EH (cell line): ENCODE measurements at places on chromosomes 6 and 20.

DNA sequence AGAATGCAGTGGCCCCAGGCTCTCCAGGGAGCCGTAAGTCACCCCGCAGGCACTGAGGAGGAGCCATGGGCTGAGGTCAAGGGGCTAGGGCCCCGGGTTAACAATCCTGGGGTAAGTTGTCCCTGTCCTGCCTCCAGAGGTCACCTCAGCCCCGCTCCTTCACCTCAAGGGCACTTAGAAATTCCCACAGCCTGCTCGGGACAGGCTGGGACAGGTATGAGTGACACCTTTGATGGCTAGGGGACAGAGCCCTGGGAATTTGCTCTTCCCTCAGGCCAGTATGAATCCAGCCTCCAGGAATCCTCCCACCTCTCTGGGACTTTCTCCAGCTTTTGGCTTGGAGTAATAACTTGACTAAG is 3.5 kb upstream of the GRM4 start:
- no peak for DNase-seq

DNA sequence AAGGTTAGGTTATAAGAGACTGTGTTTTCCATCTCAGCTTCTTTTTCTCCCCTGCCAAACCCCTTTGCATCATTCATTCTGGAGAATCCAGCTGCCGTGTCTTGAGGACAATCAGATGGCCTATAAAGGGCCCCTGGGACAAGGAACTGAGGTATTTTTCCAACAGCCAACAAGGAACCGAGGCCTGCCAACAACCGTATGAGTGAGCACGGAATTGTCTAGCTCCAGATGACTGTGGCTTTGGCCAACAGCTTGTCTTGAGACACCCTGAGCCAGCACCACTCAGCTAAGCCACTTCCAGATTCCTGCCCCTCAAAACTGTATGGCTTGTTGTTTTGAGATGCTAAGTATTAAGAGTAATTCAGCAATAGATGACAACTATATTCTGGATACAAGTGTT is 433.7 kb upstream of the HSF2 start:
- DNase-seq = no peak

DNA sequence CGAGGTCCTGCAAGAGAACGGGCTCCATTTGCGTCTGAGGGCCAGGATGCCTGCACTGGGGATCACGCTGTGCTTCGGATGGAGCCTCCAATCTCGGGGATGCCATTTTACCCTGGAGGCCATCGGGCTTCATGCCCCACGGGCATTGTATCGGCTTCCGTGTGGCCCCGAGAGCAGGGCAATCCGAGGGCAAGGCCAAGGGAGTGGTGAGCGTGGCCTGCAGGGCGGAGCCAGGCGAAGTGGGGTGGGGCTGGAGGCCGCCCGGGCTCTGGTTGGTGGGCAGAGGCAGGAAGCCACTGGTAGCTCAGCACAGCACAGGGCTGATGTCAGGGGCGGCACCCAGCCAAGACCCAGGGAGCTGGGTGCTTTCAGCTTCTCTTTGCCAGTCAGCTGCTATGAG is 57.5 kb upstream of the BHLHE23 start:
- no peak for DNase-seq

DNA sequence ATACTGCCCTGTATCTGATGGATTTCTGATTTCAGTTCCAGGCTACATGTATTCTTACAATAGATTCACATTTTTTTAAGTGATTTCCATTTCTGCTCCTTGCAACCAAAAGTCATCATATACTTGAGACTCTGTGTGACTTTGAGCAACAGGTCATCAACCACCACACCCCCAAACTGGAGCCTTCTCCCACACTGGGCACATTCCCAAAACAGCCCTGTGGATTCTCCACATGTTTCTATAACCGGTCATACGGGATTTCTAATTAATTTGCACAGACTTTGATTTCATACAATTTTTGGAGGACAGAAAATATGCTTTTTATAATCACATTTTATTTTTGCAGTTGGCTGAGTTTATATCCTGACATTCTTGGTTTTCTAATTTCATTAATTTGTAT is 317.2 kb upstream of the ID4 start:
- no peak for DNase-seq

DNA sequence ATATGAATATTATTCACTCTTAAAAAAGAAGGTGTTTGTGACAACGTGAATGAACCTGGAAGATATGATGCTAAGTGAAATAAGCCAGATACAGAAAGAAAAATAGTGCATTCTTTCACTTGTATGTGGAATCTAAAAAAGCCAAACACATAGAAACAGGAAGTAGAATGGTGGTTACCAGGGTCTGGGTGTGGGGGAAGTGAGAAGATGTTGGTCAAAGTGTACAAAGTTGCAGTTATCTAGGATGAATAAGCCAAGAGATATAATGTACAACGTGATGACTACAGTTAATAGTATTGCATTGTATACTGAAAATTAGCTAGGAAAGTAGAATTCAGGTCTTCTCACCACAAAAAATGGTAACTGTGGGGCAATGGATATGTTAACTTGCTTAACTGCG is 151.1 kb upstream of the HCRTR2 start:
- DNase-seq = no peak

DNA sequence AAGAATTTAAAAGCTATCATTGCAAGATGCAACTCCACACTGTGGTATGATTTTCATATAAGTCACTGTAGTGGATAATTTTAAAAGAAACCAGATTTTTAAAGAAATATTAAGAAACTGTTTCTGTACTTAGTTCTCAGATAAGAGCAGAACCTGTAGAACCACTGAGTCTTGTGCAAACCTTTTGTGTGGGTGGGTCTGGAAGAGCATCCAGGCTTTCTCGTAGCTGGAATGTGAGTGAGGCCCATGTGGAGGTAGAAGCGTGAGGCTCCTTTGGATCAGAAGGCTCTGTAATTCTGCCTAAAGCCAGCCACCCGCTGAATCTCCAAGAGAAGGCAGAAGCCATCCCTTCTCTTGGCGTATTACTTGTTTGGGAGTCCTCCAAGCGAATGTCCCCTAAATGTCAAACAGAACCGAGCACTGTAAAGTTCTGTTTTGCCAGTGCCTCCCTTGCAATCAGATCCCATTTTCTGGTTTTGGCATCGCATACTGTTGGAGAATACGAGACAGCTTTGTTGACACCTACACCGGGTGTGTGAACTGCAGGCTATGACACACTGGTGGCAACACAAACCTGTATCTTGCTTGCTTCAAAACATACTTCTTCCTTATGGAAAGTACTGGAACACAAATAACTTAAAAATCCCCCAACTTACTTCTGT is 188.7 kb downstream of the FOXC1 start:
- DNase-seq = no peak

DNA sequence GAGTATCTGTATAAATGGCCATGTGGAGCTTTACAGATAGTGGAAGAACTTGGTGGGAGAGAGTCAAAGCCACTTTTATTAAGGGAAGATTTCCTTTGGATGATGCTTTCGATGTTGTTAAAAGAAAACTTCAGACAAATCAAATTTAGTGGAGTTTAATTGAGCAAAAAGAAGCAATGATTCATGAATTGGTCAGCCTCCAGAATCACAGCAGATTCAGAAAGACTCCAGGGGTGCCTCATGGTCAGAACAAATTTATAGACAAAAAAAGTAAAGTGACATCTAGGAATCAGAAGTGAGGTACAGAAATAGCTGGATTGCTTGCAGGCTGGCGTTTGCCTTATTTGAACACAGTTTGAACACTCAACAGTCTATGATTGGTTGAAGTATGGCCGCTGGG is 5.3 kb upstream of the CGA start:
- peak; percentile 75 for DNase-seq

DNA sequence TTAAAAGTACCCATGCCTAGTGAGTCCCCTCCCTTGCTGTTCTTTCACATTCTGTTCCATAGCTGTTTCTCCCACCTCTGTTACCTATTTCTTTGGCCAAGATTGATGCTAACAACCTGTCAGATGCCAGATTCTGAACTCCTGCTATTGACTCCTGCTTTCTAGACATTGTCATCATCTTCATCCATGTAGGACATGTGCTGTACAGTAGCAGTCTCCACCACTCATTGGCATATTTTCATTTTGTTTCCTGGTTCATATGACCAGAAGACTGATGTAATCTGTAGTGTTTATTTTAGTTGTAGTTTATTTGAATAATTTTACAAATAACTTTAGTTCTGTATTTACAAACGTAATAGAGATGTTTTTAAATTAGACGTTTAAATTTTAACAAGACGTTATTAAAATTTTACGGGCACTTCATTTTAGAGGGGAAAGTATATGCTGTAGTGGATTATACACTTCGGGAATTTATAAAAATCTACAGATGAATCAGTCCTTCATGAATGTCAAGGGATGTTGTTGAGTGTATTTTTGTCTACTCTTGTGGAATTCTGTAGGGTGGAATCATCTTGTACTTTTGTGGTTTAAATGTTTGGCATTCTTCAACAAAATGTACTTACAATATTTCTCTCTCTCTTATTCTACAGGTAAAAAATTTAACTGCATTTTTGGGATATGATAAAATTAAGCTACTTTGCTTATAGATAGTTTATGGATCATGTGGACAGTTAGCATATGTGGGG is 34.1 kb downstream of the TRMT11 start:
- peak; percentile 26 for DNase-seq

DNA sequence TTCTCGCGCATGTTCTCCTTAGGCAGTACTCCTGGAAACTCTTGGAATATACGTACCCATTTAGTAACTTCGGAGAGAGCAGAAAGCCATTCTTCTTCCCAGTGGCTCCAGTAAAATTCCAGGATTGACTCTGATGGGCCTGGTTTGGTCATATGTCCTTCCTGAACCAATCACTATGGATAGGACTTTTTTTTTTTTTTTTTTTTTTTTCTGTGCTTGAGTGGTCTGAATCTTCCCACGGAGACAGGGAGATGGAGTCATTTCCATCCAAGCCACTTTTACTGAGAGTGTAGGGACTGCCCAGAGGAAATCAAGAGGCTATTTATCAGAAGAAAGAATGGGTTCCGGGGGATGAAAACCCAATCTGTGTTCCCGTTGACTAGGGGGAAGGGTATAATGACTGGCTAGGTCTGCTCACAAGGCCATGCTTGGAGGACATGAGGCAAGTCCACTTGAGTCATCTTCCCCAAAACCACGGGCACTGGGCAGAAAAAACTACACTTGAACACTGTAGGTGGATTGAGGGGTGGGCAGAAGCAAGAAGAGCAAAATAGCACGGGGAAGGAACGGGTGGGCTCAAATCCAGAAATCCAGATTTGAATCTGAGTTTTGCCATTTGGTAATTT is 35.4 kb upstream of the MRPS18A start:
- DNase-seq = no peak

GRCh38 chr6:101454106-101454676 is 60.7 kb downstream of the GRIK2 start:
- DNase-seq = peak; percentile 28

DNA sequence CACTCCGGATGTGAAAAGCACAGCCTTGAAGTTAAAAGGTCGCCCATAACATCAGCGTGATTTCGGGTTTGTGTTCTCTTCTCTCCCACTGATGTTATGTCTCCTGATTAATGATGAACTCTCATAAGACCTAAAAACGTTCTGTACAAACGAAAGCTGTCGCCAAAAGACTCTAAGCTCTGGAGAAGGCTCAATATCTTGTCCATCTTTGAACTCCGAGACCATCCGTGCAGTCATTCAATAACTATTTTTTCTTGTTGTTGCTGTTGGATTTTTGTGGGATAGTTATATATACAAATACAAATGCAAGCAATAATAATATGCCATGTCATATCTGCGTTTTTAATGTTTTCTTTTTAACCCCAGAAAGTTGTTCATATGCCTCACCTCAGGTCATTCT is 291.8 kb upstream of the MARCKS start:
- peak; percentile 80 for DNase-seq

- DNase-seq = peak; percentile 44
These were observed 690 bp downstream of the GDAP1L1 start for GRCh38 chr20:44247586-44248409.

GRCh38 chr6:55812509-55812908 is 62.9 kb downstream of the BMP5 start:
- DNase-seq = no peak

- peak; percentile 9 for DNase-seq
These were observed 82.3 kb downstream of the PTPN1 start for GRCh38 chr20:50592282-50593004.

DNA sequence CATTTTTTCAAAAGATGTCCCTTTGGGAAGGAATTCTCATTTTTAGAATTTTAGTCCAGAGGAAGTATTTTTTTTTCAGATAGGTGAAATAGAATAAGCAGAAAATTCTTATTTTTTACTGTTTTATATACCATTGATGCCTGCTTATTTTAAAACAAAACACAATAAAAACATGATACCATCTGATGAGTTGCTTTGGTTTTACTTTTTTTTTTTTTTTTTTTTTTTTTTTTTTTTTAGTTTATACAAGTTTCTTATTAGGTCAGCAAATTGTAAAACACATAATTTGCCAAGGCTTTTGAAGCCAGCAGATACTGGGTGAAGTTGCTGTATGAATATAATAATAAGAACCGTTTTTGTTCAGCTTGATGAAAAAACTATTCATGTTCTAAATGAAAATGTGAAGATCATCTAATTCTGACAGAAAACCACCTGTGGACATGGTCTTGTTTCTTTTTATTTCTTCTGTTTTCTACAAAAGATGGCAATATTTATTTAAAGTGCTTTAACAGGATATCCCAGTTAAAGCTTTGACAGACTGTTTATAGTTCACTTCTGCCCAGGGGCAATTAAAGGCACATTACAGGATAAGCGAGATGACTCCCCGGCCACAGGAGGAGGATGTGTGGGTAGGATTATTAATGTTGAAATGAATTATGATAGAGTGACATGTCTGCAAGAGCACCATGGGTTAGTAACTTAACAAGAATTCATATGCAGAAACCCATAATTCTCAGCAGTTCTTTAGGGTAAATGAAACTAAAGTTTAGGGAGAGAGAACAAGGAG is 31.1 kb downstream of the MYB start:
- DNase-seq = peak; percentile 90

DNA sequence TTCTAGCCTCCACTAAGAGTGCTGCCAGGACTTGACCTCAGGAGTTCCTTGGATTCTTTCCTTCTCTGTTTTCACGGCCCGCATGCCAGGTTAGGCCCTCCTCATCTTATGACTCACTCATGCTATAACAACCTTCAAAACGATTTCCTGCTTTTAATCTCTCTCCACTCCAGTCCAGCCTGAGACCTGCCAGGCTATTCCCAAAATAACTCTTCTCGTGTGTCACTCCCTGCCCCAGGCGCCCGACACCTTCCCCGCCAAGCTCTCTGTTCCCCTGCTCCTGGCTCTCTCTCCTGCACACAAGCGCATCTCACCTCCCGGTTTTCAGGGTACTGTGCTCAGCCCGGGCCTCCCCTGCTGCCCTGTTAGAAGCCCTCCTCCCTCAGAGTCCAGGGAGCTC is 64.1 kb upstream of the RPS6KA2 start:
- DNase-seq = peak; percentile 74
